ENCODE measurements at places on chromosomes 3 and 15.

DNA sequence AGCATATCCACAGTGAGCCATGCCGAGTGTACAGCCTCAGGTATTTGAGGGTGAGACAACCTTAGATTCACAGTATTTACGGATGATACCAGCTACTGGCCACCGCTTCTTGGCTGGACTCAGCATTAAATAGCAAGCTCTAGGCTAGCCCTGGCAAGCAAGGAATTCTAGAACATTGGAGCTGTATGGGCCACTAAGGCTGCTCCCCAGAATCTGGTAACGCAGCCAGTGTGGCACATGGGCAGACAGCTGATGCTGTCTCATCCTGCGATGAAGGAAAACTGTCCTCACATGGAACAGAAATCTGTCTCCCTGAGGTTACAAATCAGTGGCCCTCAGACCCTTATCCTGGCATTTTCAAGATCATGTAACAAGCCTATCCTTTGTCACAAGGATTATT lies 57.6 kb upstream of the RGMA start:
- no peak for DNase-seq

GRCh38 chr3:171876680-171877147 lies 33.6 kb downstream of the TMEM212 start:
- no peak for DNase-seq

- no peak for DNase-seq
Observed at GRCh38 chr3:27239951-27240350, 129.2 kb downstream of the NEK10 start.

DNA sequence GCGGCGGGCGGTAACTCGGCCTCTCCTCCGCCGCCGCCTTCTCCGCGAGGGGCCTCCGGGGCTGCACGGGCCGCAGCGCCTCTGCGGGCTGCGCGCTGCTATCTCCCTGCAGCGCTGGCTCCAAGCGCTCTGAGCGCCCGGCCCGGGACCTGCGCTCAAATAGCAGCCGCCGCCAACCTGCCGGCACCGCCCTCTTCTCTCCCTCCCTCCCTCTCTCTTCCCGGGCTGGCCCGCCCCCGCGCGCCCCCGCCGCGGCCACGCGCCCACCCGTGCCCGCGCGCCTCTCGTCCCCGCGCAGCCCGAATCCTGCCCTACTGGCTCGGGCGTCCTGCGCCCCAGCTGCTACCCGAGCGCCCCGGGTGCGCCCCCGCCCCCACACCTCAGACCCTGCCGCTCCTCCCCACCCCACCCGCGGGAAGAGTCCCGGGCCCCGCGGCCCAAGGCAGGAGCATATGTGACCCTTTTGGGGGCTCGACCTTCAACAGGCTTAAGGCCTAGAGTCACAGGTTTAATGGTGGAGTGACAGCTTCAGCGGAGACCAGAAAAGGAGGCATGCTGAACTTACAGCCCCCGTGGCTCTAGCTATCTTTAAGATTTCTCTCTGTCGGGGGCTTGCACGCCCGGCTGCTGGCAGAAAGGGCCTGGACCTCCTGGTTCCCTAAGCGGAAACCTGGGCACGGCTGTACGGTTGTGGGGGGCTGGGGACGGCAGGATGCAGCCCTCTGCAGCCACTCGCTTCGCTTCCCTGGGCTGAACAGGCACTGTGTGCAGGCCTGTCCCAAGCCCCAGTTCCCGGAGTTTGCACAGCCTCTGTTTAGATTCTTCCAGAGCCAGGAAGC lies at the start of gene CACNA2D2:
Gene CACNA2D2 (minus strand): TSS at position 131 of the 839 bp plus-strand sequence. CDS start 211 bp downstream, outside the sequence.
- DNase-seq = peak; percentile 52

DNA sequence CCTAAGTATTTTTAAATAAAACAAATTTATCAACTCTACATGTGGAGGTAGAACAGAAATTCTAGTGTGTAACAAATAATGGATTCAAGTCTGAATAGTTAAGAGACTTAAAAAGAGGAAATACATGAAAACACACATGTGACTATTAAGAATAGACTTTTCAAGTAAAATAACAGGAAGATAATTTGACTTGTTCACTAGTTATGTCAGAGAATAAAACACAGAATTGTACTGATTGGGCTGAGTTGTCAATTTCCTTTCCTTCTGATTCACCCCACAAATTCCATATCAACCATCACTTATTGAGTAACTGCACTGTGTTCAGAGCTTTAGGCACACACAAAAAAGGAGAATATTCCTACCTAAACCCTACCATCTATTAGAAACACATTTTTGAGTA lies 557.2 kb downstream of the TUSC7 start:
- DNase-seq = no peak

DNA sequence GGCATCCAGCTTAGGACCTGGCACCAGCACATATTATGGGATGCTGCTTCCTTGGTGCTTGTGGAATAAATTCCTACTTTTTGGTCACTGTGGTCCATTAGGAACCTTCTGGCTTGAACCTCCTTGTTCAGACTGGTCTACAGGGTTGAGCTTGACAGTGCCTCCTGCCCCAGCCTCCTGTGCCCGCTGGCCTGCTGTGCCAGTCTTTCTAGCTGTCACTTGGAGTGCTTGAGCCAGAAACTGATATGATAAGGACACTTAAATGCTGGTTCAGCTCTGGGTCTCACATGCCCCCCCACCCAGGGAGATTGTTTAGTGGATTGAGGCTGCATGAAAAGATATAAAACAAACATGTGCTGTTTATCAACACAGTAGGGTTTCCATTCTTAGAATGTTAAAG lies 147.8 kb downstream of the SLCO3A1 start:
- DNase-seq = no peak

- DNase-seq = no peak
Observed at GRCh38 chr15:52217186-52217585, 26.0 kb upstream of the GNB5 start.

DNA sequence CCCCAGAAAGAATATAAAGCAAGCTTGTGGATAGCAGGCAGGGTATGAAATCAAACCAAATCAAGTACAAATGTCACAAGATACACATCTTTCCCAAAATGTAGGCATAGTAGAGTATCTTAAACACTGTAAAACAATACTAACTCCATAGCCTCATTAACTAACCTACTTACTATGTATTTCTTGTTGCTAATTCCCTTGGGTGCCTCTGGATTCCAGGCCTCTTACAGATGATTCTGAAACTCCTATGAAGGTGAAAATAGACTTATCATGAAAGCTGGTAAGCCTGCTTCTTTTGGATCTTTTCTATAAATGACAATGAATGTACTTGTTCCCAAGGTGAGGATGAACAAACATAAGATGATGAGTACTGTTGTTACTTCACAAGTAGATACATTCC lies 93.8 kb downstream of the FRMD5 start:
- DNase-seq = no peak

DNA sequence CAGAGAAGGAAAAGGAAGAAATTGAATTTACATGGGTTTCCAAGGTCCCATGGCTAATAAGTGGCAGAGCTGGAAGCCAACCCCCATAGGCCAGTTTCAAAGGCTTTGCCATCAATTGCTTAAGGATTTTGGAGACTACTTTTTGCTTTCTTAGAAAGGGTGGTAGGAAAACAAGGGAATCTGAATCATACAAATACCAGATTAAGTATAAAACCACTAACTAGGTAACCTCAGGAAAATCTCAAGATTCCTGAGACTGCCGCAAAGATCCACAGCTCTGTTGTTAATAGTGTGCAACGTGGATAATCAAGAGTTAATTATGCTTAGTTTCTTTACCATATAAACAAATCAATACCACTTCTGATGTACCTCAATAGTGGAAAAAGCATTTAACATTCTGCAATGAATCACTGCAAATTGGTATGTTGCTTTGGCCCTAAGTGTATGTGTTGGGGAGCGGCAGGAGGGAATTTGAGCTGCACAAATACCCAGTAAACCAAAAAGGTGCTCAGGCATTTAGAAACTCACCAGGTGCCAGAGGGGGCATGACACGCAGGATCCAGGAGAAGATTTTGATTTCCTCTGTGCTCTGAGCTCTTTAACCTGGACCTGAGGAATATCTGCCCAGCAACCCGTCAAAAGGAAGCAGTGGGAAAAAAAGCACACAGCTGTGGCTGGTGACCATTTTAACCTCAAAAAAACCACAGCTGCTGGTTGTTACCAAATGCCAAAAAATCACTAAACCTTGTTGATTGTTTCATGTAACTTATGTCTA lies 22.0 kb downstream of the AADAC start:
- DNase-seq = no peak

DNA sequence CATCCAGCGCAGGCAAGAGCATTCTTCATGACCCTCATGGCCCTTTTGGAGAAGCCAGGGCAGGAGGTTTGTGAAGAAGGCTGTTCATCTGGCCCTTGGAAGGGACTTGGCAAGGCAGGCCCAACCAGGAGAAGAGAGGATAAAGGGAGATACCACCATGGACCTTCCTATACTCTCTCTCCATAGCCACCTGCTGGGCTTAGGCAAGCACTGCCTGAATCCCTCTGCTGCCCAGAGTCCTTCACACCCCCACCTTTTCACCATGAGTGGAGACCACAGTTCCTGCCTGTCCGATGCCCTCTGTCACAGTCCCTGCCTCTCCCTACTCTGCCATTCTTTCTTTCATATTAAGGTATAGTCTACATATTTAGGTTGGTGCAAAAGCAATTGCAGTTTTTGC lies 10.6 kb upstream of the SFMBT1 start:
- no peak for DNase-seq

- no peak for DNase-seq
Observed at GRCh38 chr3:243356-243725, 46.8 kb downstream of the CHL1 start.

GRCh38 chr3:84304214-84304613 lies 654.6 kb upstream of the CADM2 start:
- DNase-seq = no peak

GRCh38 chr3:15268033-15268631 lies 62.1 kb downstream of the CAPN7 start:
- peak; percentile 77 for DNase-seq

GRCh38 chr3:105497386-105497785 lies 130.7 kb downstream of the ALCAM start:
- no peak for DNase-seq

DNA sequence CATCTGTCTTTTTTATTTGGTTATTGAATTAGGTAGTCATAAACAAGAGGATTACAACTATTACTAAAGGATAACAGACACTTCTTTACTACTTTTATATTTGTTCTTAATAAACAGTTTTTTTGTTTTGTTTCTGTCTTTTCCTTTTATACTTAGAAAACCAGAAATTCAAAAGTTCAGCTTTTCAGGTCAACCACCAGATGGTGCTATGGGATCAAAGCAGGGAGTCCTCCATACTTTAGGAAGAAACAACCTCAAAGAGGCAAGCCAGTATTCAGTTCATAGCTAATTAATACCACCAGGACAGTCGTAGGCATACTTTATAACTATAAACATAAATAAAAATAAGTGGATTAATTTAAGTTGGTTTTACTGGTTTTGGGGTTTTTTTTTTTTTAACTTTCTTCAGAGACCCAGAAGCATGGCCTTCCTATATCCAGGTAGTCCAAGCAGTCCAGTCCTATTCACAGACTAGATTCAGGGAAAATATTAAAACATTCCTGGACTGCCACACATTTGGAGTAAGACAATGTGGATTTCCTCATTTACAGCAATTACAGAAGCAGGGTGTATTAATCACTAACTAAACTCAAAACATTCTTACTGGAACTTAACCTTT lies 16.0 kb upstream of the EID1 start:
- DNase-seq = no peak

GRCh38 chr3:37591116-37591781 lies 270.4 kb upstream of the CTDSPL start:
- no peak for DNase-seq

DNA sequence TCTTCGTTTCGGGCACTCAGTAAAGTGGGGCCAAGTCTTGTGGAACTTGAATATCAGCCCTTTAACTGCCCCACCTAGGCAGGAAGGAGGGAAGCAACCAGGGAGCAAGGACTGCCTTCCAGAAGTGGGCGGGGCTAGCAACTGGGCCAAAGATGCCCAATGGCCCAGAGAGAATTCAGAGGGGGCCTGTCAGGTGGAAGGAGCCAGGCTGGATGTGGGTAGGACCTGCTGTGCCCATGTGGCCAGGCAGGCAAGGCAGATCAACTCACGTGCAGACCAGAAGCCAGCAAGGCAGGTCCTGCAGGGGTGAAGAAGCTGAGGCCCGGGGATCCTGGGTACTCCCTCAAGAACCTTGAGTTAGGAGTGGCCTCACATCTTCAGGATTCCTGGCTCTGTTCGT lies 5.5 kb downstream of the MAP6D1 start:
- DNase-seq = no peak

GRCh38 chr15:73283366-73283962 lies 85.3 kb downstream of the HCN4 start:
- no peak for DNase-seq

GRCh38 chr3:8311321-8311720 lies 190.3 kb upstream of the LMCD1 start:
- DNase-seq = no peak

All from stimulated activated CD8-positive, alpha-beta memory T cell treated with anti-CD3 and anti-CD28 coated beads, Interleukin-4, amount 100 ng/mL, for 24 hours (primary cell).